ENCODE measurements at places on chromosomes 16 and 17.

DNA sequence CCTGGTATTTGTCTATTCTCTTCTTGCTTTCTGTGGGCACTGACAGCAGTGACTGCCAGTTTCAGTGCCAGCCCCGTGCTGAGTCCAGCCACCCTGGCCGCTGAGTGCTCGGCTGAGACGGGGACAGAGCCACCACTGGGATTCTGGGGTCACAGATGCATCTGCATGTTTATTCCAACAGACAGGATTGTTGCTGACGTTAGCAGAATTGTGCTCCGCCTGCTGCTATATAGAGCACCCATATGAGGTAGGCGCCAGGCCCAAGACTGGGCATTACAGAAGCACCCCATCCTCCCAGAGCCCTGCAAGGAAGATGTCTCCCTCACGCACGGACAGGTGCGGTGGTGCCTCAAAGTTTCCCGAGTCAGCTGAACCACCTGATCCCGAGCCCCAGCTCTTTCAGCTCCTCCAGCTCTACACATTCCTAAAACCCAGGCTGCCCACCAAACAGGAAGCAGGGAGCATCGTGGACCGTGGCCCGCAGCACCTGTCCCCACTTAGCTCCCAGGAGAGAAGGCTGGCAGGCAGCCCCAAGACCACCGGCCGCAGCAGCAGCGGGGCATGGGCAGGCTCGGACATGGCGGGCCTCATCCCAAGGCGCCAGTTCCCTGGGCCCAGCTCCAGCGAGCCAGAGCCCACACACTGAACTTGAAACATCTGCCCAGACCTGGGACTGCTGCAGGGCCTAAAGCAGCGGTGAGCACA lies 44.9 kb upstream of the RASD1 start:
- DNase-seq = no peak

- no peak for DNase-seq
Measured at GRCh38 chr16:78562650-78563049, 463.2 kb downstream of the WWOX start.

DNA sequence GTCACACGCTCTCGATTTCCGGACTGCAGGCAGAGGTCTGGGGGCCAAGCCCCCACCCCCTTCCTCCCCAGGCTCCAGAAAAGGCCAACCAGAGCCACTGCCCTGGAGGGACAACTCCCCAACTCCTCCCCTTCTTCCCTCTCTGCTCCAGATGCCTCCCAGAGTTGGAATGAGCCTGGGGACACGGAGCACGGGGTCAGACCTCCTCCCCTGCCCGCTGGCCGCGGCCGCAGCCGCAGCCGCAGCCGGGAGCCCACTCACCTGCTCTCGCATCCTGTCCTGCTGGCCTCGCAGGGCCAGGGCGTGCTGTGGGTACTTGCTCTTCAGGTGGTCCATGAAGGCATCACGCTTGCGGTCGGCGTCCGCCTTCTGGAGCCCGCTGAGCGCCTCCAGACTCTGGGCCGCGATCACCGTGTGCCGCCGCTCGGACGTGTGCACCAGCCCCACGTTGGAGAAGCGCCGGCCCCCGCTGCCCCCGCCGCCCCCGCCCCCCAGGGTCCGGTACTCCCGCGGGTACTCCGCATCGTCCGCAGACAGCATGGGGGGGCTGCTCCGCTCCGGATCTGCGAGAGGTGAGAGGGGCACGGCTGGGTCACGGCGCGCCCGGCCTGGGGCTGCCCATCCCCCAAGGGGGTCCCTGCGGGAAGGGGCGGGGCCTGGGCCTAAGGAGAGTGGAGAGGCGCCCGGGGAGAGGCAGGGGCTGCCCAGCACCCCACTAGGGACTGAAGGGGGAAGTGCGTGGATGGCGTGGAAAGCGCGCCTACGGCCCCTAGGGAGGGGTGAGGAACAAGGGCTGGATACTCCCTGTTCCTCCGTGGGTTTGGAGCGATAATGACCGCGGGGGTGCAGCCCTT lies 27.3 kb downstream of the SRCIN1 start:
- no peak for DNase-seq

GRCh38 chr17:50686494-50687199 lies 21.1 kb downstream of the ANKRD40 start:
- DNase-seq = no peak
